Hematopoietic multipotent progenitor cell treated with erythropoietin and hydrocortisone succinate and interleukin-3 and kit ligand, for 6 days (in vitro differentiated cells): ENCODE measurements at places on chromosomes 1 and 21.

DNA sequence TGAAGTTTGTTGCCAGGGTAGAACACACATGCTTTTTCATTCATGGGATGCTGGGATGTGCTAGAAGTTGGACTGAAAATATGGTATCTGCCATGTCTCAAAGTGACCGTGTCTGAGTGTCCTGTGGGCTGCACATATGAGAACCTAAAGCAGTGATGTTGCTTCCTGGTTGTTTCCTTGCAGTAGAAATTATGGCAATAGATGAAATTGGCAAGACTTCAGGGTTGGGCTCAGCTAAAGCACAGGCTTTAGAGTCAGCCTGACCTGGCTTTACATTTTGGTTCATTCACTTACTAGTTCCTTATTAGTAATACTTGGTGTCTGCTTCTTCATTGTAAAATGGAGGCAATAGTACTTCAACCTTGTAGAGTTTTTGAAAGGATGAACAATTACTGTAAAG, 2.2 kb downstream of the LAMC2 start:
- no peak for DNase-seq

GRCh38 chr1:201468501-201468843, 516 bp downstream of the PHLDA3 start:
- DNase-seq, result peak; percentile 69

DNA sequence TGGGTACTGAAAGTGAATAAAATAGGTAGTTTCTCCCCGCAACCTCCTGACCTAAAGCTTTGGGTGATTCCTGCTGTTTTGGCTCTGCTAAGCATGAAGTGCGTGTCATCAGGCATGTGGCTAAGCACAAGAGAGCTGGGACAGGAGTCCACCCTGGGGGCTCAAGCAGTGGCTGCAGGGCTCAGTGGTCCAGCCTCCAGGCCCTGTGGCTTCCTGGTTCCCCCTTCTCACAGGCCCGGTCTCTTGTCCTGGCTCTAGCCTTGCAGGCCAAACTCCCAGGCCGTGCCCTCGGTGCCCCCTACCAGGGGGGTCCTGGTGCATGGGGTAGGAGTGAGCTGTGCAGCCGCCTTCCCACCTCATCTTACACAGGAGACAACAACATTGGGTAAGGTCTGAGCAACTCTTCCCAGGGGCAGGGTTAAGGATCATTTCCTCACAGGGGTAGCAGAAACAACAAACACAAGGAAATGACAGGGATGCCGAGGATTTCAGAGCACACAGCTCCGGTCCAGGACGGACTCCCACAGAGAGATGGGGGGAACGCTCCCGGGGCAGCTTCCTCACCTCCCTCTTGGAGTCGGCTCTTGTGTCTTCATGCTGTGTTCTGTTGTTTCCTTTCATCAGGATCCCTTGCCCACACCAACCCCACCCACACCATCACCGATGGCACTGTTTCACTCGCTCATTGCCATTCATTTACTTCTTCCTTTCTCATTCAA, 19.8 kb upstream of the SLC2A1 start:
- DNase-seq, result no peak

GRCh38 chr1:239539051-239539450, 152.7 kb downstream of the CHRM3 start:
- no peak for DNase-seq

DNA sequence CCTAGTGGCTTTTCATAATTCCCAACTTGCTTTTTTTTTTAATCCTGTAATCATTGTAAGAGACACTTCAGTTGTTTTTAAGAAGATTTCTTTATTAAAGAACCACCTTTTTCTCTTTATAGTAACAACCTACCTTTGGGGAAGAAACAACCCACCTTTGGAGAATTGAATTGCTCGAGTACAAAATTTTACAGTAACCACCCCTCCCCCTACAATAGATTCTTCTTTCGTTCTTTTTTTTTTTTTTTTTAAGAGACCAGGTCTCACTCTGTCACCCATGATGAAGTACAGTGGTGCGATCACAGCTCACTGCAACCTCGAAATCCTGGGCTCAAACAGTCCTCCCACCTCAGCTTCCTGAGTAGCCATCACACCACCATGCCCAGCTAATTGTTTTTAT, 2.1 kb upstream of the LRRC40 start:
- DNase-seq, result no peak

DNA sequence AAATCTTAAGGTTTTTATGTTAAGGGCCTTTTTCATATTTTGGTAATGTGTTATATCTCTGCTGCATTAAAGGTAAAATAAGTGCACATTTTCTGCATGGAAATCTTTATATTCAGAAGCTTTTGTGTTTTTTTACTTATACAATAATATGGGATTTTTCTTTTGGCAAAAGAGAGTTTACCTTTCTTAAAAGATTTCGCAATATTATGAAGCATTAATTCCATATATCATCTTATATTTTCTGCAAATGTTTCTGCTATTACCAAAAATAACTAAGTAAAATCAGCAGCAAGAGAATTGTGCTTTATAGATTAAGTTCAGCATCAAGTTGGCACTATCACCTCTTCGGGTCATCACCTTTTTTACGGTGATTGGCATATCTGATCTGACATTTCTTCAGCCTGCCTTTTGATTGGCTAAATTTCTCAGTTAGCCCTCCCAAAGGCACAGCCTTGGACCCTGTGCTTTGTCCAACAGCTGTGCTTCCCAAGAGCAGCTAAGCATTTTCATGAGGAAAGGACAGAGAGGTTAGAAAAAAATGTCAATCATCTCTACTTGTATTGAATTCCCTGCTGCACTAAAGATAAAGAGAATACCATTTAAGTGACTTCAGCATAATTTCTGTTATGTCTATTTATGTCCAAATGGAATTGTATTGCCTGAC, 767.1 kb upstream of the PRMT6 start:
- DNase-seq, result no peak

- DNase-seq, result no peak
Observed at GRCh38 chr21:35838987-35839763, 221.2 kb downstream of the SETD4 start.

GRCh38 chr1:84877592-84877991, 15.4 kb downstream of the LPAR3 start:
- no peak for DNase-seq

DNA sequence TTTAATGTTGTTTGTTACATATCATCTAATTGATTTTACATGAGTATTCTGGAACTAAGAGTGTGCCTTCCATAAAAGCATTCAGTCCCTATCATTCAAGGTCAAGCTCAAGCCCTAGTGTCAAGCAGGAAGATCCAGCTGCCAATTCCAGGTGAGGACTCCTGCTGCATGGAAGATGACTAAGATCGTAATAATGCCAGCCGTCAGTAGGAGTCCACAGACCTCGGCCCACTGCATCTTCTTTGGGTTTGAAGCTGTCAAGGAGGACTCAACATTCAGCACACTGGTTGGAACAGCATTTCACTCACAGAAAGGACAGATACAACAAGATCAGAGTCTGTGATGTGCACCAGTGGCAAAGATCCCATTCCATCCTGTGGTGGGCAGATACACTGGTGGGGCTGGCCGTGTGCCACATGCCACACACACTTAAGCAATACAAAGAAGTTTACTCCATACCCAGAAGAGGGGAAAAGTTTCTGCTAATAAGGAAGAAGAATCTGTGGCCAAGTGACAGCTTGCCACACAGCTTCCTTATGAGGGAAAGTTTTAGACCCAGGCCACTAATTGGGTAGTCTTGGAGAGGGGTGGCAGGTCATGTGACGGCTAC, 160.4 kb downstream of the PIK3R3 start:
- DNase-seq, result peak; percentile 30

DNA sequence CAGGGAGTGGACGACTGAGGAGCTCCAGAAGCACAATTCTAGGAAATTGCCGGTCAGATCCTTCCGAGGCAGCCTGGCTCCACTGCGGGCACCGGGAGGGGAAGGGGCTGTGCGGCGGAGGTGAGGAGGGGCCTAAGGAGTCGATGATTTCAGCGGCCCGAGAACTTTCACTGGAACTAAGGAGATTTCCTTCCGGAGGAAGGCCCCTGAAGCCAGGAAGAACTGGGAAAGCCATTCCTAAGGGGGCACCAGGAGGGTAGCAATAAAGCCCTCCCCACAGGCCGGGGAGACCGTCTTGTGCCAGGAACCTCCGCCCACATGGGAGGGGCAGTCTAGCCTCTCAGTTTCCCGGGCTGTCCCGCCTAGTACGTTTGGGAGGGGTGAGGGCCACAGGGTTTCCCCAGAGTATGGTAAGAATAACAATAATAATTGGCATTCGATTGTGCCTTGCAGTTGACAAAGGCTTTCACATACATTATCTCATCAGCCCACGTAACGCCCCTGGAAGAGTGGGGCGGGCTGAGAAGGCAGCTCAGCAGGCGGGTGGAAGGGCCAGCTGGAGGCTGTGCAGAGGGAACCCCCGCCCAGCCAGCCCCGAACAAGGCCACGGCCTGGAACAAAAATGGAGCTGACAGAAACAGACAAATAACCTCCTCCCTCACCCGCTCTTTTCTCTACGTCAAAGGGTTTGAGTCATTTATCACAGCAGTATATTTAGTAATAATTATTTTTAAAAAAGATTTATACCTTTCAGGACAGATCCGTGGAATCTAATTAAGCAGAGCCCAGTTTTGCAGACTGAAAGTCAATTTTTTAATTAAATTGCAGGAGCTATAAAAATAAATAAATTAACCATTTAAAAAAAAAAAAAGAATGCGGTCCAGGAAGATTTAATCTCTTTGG, 19.8 kb downstream of the NPR1 start:
- DNase-seq, result peak; percentile 83

- DNase-seq, result peak; percentile 56
Observed at GRCh38 chr1:44810101-44810761, 1.9 kb downstream of the BTBD19 start.

DNA sequence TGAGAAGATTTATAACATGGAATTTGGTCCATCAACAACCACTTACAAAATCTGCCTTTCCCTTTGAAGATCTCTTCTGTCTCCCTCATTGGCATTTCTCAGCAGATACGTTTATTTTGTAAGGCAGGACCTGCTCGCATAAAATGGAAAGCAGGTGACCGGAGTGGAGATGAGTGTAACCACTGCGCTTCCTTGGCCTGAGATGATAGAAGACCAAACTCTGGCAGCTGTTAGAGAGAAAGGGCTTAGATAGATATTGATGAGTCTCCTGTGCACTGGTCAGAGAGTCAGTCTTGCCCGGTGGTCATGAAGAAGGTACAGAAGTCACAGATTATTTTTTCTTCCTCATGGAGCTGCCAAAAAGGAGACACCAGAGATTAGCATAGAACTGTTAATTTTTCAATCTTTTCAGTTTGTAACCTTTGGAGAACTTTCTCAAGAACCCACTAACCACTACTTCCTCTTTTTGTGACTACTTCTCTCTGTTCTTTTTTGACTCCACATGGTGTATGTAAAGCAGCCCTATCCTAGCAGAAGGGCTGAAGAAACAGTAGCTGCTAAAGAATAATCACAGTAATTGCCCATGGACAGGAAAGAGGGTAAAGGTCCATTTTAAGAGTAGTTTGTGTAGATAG, 47.6 kb downstream of the FCRL3 start:
- peak; percentile 76 for DNase-seq

- DNase-seq, result peak; percentile 90
Observed at GRCh38 chr1:55179177-55179835, 35.9 kb downstream of the USP24 start.

DNA sequence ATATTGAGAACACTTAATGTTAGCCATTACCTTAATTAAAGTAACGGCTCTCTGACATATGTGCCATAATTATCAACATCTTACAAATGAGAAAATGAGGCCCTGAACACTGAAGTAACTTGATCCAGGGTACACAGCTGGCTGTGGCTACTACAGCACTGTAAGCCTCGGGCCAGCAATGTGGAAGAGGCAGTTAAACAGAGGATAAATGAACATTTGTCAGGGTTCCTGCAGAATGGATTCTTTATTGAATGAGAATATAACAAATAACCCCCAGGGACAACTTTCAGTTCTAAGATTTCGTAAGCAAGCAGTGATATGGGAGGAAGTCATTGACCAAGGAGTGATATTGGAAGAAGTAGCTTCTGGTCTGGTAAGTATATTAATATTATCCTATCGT, 70.5 kb upstream of the SCYL3 start:
- DNase-seq, result no peak

DNA sequence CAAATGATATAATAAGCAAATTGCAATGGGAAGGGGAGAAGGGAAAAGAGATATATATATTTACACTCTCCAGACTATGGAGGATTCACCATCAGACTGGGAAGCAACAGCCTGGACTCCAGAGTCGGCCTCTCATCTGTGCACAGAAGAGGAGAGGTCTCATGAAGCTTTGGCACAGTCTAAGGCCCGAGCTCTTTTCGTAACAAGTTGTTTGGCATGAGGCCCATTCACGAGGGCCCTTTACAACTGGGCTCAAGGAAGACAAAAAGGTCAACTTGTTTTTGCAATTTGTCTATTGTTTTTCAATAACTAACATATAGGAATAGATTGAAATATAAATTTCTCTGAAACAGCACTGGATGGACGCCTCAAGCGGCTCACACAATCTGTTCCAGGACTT, 66.7 kb upstream of the AJAP1 start:
- DNase-seq, result no peak

GRCh38 chr21:40272037-40272436, 404.8 kb downstream of the PCP4 start:
- DNase-seq, result no peak

DNA sequence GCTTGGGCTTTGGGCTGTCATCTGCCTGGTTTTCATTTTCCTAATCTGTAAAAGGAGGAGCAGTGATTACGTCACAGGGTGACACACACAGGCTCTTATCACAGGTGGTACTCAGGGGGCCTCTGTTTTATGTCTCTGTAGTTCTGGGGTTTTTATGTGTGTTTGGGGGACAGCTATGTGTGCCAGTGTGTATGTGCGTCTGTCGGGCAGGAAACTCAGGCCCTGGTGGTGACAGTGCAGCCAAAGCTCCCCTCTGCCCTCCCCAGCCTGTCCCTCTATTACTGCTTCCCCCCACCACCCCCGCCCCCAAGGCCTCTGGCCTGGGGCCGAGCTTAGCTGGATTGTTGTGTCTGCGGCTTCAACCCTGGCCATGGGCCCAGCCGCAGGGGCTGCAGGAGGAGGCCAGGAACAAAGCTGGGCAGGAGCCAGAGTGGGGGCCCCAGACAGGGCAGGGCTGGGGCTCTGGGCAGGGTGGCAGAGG, 13.3 kb downstream of the MFAP2 start:
- DNase-seq, result no peak

GRCh38 chr1:51664421-51665240, 47.7 kb downstream of the OSBPL9 start:
- peak; percentile 92 for DNase-seq

- DNase-seq, result no peak
Observed at GRCh38 chr21:14706712-14707510, 160.8 kb upstream of the SAMSN1 start.

GRCh38 chr1:6425658-6426057, 1.1 kb downstream of the ESPN start:
- DNase-seq, result no peak

DNA sequence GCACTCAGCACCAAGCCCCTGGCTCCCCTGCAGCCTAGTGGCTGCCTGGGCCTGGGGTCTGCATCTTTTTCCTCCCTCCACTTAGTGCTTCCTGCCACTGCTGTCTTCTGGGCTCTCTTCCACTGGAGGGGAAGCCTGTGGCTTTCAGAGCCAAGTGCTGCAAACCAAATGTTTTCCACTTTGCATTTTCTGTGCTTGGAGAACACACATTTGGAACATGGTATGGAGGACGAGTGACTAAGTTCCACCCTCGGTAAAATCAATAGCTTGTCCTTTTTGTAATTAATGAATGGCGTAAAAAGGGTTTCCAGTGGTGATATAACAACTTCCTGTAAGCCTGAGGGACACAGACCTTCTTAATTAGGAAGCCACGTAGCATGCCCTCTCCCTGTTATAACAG, 10.1 kb upstream of the GPR153 start:
- DNase-seq, result no peak

- peak; percentile 21 for DNase-seq
Observed at GRCh38 chr1:26531651-26532131, 2.1 kb downstream of the RPS6KA1 start.

GRCh38 chr1:236064674-236065508, at the start of gene NID1:
Gene NID1 (minus strand): TSS chr1:236065090. CDS start chr1:236065079, 11 bp downstream.
- DNase-seq, result peak; percentile 30
